Large intestine (tissue), 12 donors: ENCODE measurements at places on chromosomes 1 and 21. TPM values are rescaled to one million over a fixed set of nuclear protein-coding genes. Genes with fewer than 3 reads are reported as not detected.

- DNase-seq, result no peak
These were observed 63.2 kb downstream of the TTC3 start for GRCh38 chr21:37136261-37136660.

- no peak for DNase-seq
These were observed 121.2 kb downstream of the DUSP10 start for GRCh38 chr1:221620437-221621384.

DNA sequence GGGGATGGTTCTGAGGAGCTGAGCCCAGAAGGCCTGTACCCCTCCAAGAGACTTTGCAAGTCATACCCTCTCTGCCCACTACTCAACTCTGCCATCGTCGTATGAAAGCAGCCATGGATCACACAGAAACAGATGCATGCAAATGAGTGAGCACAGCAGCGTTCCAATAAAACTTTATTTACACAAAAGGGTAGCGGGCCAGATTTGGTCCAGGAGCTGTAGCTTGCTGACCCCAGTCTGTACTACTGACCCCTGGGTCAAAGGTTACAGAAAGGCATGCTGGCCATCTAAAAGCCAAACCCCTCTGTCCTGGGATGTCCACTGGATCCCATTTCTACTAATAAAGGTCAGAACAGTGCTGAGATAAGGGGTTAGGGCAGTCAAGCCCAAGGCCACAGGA lies 8.8 kb upstream of the AGTRAP start:
- DNase-seq, result no peak

DNA sequence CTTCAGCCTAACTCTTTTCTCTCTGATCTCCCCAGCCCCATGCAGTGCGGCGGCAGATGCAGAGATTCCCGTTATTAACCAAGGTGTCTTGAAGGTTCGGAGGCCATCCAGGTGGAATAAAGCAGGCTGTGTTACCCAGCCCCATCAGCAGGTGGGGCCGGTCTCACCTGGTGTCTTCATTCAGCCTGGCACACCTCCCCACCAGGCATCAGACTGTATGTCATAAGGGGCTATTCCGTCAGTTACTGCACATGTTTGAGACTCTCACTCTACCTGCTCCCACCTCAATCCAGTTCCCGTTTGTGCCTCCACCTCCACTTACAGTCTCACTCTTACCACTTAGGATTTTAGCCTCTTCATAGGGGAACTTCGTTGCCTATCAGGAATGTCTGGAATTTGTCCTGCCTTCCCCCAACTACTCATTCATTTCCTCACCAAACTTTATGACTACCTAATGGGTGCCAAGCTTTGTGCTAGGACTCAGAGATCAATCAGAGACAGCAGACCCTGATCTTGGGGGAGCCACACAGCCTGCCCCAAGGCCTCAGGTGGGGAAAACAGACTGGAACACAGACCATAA lies 170.2 kb downstream of the PLPP3 start:
- DNase-seq, result peak; percentile 56

GRCh38 chr1:16076865-16077238 lies 3.4 kb upstream of the FAM131C start:
- DNase-seq, result no peak

DNA sequence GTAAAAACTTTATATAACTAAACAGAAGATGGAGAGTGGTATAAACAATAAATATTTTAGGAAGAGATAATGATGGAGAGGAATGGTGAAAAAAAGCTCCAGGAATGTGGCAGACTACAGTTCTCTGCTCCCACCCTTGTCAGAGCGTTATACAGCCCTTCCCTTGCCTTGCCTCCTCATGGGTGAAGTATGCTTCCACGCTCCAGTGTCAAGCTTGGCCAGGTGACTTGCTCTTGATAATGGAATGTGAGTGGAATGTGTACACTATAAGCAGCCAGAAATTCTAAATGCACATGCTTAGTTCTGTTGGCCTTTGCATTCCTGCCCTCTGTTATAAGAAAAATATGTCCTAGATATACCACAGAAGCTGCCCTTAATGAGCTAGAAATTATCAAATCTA lies 24.7 kb upstream of the POGK start:
- no peak for DNase-seq

DNA sequence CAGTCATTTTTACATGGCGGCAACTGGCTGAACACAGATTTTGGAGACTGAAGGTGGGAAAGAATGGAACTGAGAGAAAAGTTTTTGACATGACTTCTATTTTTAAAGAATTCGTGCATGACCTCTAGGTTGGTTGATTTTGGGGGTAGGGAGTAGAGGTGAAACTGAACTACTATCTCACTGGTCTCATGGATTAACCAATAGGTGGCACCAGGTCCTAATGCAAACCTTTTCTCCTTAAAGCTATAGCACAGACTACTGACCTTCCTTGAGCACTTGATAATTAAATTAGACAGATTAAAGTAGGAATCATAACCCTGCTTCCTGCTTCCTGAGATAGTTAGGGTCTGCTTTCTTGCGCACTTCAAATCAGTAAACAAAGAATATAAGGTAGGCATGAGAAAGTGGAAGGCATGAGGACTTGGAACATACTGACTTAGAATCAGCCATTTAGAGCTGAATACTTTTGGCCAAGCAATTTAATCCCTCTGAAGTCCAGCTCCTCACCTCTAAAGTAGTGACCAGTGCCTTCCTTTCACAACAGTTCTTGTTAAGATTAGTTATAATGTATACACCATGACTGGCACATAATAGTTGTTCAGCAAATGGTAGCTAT lies 206.0 kb downstream of the CENPF start:
- DNase-seq, result no peak

- no peak for DNase-seq
These were observed 25.1 kb downstream of the SPSB1 start for GRCh38 chr1:9317591-9318417.

- DNase-seq, result no peak
These were observed 10.3 kb downstream of the DNALI1 start for GRCh38 chr1:37567023-37567422.

DNA sequence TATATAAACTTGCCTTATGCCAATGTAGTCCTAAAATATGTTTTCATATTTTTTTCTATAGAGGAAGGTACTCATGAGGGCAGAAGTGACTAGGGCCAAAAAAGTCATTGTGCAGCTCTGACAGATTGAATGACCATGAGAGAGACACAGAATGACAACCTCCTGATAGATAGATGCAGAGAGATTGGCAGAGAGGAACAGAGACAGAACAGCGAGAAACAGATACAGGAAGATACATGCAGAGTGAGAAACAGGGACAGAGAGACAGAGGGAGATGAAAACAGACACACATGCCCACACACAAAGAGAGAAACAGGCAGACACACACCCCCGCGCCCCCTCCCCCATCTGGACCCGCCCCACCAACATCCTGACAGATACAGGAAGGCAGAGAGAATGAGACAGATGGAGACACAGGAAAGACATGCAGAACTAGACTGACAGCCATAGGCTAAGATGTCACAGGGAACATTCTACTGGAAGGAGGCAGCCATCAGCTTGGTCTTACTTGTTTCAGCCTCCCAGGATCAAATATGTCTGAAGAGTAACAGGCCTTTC lies 211.1 kb downstream of the ST6GALNAC3 start:
- no peak for DNase-seq

DNA sequence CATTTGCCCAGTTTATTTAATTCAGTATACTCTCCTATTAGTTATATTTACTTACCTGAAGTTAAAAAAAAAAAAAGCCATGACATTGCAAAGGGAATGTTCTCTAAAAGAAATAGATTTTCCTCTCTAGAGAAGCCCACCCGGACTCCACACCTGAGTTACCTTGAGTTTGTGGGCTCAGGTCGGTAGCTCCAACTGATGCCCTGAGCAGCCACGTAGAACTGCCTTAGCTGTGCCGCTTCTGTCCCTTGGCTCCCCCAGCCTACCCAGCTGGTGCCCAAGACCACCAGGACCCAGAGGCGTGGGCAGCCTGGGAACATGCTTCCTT lies 250 bp downstream of the F5 start:
- DNase-seq, result no peak

GRCh38 chr1:234725177-234726132 lies 115.5 kb upstream of the IRF2BP2 start:
- DNase-seq, result no peak

DNA sequence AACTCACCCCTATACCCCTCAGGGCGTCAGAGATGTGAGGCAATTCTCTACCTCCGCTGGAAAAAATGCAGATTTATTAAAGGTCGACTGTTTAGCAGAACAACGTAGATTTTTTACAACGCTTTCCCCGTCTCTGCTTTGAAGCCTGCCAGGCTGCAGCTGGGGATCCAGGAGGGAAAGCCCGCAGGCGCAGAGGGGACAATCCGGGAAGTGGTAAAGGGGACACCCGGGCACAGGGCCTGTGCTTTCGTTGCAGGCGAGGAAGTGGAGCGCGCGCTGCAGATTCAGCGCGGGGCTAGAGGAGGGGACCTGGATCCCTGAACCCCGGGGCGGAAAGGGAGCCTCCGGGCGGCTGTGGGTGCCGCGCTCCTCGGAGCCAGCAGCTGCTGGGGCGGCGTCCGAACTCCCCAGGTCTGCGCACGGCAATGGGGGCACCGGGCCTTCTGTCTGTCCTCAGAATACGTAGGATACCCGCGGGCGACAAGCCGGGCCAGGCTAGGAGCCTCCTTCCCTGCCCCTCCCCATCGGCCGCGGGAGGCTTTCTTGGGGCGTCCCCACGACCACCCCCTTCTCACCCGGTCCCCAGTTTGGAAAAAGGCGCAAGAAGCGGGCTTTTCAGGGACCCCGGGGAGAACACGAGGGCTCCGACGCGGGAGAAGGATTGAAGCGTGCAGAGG lies 5.5 kb downstream of the SIM2 start:
- DNase-seq, result no peak

- DNase-seq, result no peak
These were observed 16.9 kb upstream of the COL11A1 start for GRCh38 chr1:103125219-103125618.

DNA sequence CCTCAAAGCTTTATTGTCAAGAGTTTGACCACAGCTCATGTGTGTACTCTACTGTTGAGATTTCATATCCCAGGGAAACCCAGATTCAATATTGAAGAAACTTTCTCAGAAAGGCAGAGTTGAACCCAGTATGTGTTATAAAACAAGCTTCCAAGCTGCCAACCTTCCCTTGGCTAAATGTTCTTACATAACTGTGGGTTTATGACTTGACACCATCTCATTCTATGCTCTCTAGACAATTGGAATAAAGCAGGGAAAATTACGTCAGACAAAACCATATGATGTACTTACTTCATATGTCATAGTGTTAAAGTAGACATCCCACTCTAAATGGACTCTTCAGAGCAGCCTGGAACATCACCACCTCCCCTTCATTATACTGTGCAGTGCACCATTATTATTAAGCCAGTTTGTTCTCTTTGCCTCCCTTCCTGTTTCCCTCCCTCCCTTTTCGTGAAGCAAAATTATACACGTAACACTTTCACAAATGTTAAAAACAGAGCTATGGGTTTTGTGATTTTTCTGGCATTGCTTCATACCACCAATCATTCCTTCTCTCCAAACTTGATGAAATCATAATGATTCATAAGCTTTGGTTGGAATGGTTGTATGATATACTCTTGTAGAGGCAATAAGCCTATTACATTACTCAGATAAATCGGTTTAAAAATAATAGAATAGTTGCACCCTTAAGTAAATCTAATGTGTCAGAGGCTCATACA lies 507.2 kb downstream of the LTN1 start:
- DNase-seq, result no peak

DNA sequence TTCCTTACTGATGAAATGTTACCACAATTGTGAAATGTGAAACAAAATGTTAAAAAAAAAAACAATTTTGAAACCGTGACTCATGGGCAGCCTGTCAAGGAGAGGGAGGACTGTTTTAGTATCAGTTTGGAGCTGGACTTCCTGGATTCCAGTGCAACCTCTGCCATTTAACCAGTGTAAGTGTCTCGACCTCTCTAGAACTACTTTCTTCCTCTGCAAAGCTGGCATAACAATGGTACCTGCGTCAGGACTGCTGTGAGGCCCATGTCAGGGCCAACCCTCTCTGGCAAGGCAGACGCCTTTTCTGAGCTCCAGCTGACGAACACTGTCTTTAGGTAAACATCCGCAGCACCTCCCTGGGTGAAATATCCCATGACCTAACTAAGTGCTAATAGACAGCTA lies 20.9 kb downstream of the URB1 start:
- DNase-seq, result no peak

The PRKAA2 gene
- 5.3 TPM for polyA plus RNA-seq

The TSPEAR gene
- polyA plus RNA-seq, result 0.55 TPM

The PTGFR gene
- 1.3 TPM for polyA plus RNA-seq

The LRP8 gene
- 4.1 TPM for polyA plus RNA-seq
